Natural killer cell treated with Interleukin-12 subunit alpha and Interleukin-12 subunit beta and Interleukin-15 and Interleukin-18, amount 100 ng/mL, for 72 hours (primary cell): ENCODE measurements at places on chromosomes 1 and 21. TPM values are rescaled to one million over a fixed set of nuclear protein-coding genes. Genes with fewer than 3 reads are reported as not detected.

- no peak for DNase-seq
Measured at GRCh38 chr1:91948097-91948496, 1.1 kb upstream of the BRDT start.

GRCh38 chr1:147647796-147648633, 22.3 kb downstream of the ACP6 start:
- DNase-seq = no peak

GRCh38 chr1:31127266-31127665, 61.7 kb upstream of the PUM1 start:
- no peak for DNase-seq

GRCh38 chr1:228164561-228165371, 838 bp upstream of the IBA57 start:
- no peak for DNase-seq

DNA sequence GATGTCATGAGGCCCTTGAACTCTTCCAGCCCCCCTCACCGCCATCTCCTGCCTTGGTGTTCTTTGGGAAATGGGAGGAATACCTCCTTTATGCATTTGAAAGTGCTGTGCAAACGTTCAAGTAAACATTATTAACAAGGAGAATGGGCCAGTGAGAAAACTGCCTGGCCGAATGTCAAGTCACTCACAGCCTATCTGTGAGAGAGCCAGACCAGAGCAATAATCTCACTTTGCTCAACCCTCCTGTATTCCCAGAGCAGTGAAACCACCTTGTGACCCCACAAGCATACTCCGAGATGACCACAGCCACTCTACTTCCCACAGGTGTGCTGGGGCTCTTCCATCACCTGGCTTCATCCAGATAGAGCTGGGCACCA, 5.2 kb downstream of the TAL1 start:
- no peak for DNase-seq

GRCh38 chr1:42482635-42483153, 19.6 kb downstream of the CCDC30 start:
- no peak for DNase-seq

GRCh38 chr1:8473891-8474300, 156.0 kb downstream of the SLC45A1 start:
- no peak for DNase-seq

GRCh38 chr1:209412036-209412435, 171.5 kb upstream of the CAMK1G start:
- no peak for DNase-seq

- DNase-seq = no peak
Measured at GRCh38 chr1:19405761-19406487, 79.4 kb downstream of the CAPZB start.

GRCh38 chr21:44869781-44870747, 3.4 kb downstream of the PTTG1IP start:
- DNase-seq = no peak

DNA sequence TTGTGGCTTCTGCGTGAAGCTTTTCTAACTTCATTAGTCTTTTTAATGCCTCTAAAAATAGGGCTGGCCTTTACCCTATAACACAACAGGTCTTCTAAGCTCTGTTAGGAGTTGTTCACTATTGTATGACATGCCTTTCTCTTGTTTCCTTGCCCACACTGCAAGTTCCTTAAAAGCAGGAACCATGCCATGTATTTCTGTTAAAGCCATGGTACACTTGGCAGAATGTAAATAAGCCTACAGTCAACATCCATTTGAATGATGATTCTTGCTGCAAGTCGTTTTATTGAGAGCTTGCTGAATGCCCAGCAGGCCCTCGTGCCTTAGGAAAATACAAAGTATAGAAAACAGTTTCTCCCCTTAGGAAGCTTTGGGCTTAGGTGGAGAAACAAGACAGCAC, 214.6 kb downstream of the DUSP10 start:
- DNase-seq = no peak

DNA sequence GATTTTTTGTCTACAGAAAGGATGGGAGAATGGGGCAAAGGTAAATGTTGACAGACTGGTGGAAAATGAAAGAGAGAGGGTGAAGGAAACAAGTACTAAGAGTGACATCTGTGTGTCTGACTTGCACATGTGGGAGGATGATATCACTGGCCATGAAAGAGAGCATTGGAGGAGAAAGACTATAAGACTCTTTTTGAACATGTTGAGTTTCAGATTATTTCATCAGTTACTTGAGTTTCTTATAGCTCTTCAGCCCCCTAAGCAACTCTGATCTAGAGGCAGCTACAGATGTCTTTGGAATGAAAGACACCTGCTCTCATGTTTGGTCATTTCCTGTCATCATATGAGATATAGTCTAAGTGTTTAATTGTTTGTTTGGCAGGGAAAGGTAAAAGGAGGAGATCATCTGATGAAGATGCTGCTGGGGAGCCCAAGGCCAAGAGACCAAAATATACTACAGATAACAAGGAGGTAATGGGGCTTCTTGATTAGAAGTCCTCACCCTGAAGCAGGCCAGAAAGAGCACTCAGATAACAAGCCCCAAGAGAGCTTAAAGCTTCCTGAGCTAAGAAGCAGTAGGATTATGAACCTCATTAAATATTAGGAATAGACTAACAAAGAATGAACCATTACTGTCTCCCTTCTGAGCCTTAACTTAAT, 4.5 kb downstream of the POLR3C start:
- no peak for DNase-seq

DNA sequence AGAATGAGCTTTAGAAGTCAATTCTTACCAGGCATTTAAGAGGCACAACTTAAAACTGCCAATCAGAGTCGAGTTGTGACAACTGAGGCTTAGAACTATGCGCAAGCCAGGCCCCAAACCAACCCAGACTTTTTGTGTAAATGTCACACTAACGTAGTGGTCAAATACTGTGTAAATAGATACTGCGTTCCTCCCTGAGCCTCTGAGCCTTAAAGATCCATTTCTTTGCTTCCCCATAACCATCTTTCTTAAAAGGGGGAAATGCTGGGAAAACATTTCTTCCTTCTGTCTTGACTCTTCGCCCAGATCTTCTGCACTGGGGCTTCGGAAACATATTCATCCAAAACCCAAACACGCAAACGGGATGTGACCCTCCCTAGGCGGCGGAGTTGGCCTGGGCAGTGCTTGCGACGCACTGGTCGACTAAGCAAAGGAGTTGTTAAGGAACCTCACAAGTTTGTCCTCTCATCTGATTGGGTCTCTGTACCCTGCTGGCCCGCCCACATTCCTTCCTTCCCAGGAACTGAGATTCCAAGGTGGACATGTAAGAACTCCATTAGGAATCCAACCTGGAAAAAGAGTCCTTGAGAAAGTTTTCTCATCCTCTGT, 2.6 kb downstream of the ADAMTS5 start:
- DNase-seq = no peak

DNA sequence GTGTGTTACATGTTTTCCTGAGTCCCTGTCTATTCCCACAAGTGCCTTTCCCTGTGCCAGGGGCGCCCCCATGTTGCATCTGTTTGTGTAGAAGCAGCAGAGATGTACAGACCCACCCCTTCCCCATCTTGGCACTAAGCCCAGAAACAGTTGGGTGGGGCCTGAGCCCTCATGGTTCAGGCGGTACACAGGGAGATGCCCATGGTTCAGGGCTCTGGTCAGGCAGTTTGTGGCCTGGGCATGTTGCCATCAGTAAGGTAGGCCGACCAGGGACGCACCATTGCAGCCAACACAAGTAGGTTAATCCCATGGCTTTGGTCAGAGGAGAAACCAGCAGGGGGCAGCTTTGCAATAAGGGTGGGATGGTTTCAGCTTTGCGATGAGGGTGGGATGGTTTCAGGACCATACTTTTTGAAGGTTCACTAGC, 914 bp upstream of the ADGRB2 start:
- no peak for DNase-seq

DNA sequence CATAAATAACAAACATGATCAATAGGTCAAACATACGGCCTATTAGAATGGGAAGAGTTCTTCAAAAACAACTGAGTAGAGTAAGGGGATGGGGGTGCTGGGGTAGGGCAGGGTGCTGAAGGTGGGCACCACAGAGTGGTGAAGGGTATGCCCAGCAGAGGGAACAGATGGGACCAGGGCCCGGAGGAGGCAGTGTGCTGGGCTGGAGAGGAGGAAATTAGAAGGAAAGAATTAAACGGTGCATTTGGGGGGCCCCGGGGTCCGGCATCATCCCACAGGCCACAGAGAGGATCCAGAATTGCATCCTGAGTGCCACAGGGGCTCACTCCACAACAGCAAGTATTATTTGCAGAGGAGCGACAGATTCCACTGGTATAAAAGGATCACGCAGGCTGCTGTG, 94.5 kb downstream of the GLIS1 start:
- DNase-seq = no peak

DNA sequence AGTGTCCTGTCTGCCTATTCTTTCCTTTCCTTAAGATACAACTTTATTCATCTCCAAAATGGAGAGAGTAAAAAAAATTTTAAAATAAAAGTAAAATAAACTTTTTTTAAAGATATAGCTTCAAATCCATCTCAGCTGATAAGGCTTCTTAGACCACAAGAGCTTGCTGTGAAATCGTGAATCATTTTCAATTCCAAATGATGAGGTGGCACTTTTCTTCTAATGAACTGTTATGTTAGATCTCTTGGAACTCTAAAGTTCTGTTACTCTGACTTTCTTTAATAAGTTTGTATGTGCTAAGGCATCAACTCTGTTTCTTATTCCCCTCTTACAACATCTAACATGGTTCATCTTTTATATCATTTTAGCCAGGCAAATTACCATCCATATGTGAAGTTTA, 4.5 kb downstream of the SH3GLB1 start:
- DNase-seq = no peak

- no peak for DNase-seq
Measured at GRCh38 chr1:84489766-84490165, 10.7 kb downstream of the RPF1 start.

DNA sequence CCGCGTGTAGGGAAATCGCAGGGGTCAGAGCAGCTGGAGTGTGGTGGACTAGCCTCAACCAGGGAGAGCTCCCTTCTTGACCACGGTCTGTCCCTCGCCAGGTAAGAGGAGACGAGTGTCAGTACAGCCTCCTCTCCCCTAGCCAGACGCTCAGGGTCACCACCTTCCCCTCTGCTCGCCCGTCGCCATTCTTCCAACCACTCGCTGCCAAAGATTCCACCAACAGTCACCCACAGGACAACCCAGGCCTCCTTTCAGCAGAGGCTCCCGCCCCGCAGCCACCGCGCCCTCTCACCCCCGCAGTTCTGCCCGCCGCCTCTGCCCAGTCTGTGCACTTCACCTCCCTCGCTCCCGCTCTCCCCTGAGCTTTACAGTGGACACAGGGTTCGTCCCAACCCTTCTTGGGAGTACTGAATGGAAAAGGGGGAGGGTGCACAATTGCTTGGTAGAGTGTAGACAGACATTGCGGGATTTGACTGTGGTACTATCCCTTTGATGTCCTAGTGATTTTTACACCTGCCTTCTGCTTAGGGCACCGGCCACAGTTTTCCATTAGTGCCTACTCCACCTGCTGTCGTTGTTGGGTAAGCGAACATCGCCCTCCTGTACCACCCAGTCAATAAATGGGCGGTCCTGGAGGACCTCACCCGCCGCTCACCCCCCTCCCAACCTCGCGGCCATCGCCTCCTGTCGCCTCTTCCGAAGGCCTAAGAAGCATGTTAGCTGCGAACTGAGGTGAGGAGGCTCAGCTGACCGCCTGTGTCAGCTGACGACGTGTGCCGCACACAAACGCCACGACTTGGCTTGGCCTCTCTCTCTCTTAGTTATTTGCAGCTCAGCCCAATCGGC, 9.2 kb upstream of the NBPF11 start:
- no peak for DNase-seq

DNA sequence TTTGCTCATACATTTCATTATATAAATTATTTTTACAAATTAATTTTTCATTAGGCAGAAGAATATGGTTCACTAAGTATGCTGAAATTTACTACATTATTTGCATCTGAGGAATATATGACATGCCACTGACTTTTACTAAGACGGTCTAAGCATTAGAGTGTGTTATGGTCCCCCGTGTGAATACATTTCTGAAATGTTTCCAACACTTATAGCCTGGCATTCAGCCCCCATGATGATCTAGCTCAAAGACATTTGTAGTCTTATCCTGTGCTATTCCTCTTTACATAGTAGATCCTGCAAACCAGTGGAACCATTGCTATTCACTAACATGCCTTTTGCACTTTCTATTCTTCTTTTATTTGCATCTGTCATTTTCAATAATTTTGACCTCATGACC, 1878.0 kb downstream of the MRPL39 start:
- DNase-seq = no peak

- DNase-seq = no peak
Measured at GRCh38 chr1:89356658-89357400, 7.0 kb upstream of the GBP6 start.

- DNase-seq = no peak
Measured at GRCh38 chr1:53133261-53134041, 9.0 kb downstream of the SLC1A7 start.

DNA sequence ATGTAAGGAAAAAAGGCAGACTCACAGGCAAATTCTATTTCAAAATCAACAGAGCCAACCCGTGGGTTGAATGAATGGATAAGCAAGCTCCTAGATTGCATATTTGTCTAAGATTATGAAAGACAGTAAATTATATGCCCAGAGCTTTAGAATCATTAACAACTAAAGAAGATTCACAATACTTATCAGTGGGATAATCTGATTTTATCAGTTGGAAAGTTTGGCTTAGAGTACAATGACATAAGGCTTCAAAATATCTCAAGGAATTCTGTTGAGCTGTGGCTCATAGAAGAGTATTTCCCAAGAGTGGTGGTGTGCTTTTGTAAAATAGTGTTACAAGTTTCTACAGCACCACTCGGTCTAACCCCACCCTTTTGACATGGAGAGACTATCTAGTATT, 85.5 kb downstream of the ADAMTS1 start:
- DNase-seq = no peak

- DNase-seq = peak; percentile 90
Measured at GRCh38 chr1:159924025-159924790, 1.1 kb downstream of the TAGLN2 start.

GRCh38 chr1:213054733-213055591, 3.9 kb downstream of the RPS6KC1 start:
- DNase-seq = no peak

- DNase-seq = no peak
Measured at GRCh38 chr21:29638761-29639327, 301.0 kb downstream of the GRIK1 start.

GRCh38 chr1:85617633-85618100, 37.1 kb downstream of the CCN1 start:
- no peak for DNase-seq

- no peak for DNase-seq
Measured at GRCh38 chr1:149962039-149962647, 25.5 kb upstream of the MTMR11 start.

DNA sequence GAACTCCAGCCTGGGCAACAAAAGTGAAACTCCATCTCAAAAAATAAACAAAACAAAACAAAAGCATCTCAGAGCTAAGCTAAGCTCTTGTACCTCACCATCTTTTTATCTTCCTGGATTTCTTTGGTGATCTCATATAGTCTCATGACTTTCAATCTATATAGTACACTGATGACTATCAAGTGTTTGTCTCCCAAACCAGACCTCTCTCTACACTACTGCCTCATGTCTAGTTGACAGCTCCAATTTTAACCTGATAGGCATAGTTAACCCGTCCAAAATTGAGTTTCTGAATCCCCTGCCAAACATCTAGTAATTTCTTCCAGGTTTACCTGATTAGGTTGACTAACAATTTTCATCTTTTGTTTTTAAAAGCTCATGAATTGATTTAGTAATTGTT, 151.7 kb downstream of the COP1 start:
- no peak for DNase-seq

ZYG11A gene
- total RNA-seq = 1.0 TPM

APCS gene
- not detected for total RNA-seq

EPHA8 gene
- not detected for total RNA-seq

NTRK1 gene
- total RNA-seq = 1.4 TPM

PGLYRP4 gene
- not detected for total RNA-seq

BARHL2 gene
- total RNA-seq = not detected

CREB3L4 gene
- 4.5 TPM for total RNA-seq

MMP23B gene
- 6.1 TPM for total RNA-seq

RGS1 gene
- 67.6 TPM for total RNA-seq

ALPL gene
- not detected for total RNA-seq
